ENCODE measurements at places on chromosomes 3 and 15.

GRCh38 chr3:13022348-13023234, 50.6 kb downstream of the IQSEC1 start:
- peak; percentile 39 for DNase-seq

DNA sequence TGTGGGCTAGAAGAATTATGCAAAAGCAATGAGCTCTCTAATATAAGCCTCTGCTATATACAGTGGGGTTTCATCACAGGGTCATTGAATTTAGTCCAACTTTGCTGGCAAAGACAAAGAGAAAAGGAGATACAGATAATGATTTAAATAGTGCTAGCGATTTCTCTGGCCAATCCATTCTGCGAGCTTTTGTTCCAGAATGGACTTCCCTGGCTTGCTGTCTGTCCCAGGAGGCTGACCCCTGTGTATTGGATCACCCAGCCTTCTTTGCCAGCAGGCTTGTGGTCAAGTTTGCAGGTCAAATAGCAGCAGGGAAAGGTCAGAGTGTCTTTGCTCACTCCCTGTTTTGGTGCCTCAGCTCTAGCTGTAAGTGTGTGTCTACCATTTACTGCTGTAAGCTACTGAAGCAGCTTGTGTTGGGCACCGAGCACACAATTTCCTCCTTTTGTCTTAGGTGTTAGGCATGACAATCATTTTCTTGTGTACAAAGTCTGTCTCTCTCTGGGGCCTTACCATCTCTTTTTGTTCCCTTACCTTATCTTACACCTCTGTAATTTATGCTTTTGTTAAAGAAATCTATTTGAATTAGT, 55.7 kb downstream of the UNC13C start:
- DNase-seq = peak; percentile 46

DNA sequence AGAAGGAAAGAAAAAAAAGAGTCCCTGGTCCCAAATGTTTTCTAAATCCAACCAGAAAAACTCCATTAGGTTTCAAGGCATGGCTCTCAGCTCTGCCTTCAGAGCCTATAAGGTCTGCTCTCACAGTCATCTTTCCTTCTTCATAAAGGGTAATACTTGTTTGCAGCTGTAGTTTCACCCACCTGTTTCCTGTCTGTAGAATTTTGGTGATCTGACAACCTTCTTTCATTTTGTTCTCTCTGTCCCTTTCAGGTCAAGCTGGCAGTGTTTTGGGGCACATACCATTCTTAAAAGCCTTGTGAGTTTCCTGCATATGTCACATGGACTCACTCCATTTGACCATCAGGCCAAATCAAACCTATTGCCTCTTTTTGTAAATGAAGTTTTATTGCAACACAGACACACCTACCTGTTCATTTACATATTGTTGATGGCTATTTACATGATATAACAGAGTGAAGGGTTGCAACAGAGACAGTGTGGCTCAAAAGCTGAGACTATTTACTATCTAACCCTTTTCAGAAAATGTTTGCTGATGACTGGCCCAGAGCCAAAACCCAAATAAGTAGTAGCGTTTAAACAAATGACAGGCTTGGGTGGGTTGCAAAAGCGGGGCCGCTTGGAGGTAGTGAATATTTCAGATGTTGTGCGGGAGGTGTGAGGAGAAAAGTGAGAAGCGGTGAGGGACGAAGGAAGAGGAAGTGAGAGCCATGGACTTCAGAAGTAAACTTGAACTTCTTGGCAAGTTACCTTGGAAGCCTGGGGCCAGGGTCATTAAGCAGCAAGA, 292.7 kb upstream of the PROK2 start:
- DNase-seq = no peak

GRCh38 chr3:33722626-33723370, 4.7 kb upstream of the CLASP2 start:
- peak; percentile 12 for DNase-seq

GRCh38 chr3:42723219-42723618, 20.6 kb upstream of the HHATL start:
- DNase-seq = no peak

- no peak for DNase-seq
Measured at GRCh38 chr3:139564294-139564861, 24.8 kb upstream of the RBP1 start.
